ENCODE measurements at places on chromosomes 12 and 14.

DNA sequence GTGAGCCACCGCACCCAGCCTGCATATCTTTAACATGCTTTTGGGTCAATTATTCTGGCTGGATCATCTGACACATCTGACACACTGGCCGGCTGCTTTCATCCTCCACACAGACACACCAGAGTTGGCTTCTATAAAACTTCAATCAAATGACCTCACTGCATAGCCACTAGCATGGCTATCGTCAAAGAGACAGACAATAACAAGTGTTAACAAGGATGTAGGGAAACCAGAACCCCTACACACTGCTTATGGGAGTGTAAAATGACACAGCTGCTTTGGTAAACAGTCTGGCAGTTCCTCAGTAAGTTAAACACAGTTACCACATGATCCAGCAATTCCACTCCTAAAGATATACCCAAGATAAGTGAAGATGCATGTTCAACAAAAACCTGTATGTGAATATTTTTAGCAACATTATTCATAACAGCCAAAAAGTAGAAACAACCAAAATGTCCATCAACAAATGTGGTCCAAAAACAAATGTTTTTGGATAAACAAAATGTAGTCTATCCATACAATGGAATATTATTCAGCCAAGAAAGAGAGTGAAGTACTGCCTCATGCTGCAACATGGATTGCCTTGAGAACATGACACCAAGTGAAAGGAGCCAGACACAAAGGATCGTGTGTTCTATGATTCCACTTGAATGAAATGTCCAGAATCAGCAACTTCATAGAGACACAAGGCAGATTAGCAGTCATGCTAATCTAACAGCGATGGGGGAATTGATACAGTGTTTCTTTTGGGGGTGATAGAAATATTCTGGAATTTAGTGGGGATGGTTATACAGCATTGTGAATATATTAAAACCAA is 10.1 kb downstream of the KDM2B start:
- no peak for DNase-seq

- DNase-seq = peak; percentile 27
Measured at GRCh38 chr12:51592034-51592705, 1.1 kb downstream of the SCN8A start.

DNA sequence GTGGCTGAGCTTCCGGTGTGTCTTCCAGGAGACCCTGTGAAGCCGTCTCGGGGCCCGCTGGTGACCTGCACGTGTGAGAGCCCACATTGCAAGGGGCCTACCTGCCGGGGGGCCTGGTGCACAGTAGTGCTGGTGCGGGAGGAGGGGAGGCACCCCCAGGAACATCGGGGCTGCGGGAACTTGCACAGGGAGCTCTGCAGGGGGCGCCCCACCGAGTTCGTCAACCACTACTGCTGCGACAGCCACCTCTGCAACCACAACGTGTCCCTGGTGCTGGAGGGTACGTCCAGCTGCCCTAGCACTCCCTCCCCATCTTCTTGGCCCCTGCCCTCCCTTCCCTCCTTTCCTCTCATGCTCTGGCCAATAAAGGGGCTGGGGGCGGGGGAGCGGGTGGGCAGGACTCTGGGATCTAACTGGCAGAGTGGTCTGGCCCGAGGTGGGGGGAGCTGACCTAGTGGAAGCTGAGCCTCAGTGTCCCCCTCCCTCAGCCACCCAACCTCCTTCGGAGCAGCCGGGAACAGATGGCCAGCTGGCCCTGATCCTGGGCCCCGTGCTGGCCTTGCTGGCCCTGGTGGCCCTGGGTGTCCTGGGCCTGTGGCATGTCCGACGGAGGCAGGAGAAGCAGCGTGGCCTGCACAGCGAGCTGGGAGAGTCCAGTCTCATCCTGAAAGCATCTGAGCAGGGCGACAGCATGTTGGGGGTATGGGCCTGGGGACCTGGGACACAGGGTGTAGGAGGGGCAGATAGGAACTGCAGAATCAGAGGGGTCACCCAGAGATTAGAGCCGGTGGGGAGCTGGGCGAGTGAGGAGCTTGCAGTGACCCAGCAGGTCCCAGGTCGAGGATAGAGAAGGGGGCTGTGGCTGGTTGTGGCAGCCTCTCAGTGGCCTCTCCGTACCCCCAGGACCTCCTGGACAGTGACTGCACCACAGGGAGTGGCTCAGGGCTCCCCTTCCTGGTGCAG is 6.0 kb downstream of the ACVRL1 start:
- no peak for DNase-seq

DNA sequence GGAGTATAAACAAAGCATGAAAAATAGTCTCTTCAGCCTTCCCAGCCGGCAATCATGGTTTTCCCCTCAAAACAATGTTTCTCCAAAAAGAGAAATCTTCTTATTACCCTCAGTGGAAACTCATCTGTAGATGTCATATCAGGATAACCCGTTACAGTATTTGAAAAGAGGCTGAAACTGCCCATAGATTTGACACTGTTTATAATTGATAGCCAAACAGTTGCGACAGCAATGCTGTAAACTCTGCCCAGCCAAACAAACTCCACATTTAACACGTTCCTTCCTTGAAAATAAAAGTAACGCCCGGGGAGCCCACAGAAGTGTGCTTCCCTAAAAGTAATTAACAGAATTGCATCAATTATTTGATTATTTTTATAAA is 201.3 kb upstream of the FOXN3 start:
- DNase-seq = no peak

DNA sequence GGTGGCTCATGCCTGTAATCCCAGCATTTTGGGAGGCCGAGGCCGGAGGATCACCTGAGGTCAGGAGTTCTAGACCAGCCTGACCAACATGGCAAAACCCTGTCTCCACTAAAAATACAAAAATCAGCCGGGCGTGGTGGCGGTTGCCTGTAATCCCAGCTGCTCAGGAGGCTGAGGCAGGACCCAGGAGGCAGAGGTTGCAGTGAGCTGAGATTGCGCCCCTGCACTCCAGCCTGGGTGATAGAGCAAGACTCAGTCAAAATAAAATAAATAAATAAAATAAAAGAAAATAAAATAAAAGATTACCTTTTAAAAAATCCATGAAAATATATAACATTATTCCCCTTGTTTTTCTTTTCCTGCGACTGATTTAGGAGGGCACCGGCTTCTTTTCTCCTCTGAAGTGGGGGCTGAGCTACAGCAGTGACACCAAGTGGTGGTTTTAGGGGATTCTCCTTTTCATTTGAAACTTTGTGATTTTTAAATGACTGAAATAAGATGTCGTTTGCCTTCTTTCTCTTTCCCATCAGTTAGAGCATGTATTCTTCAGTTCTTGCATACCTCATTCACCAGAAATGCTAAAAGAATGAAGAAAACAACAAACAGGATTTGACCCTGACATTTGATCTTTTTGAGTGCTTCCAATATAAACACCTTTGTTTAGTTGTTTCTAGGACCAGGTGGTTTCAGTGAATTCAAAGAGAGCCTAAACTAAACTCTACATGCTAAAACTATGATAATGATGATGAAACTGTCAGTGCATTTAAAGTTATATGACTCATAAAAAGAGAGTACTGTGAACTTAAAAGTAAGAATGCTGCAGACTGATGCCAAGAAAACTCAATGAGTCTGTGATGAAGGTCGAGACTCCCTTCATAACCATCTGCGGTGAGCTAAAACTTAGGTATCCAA is 22.6 kb upstream of the PKP2 start:
- DNase-seq = peak; percentile 75

GRCh38 chr14:73757876-73758391 is 43.8 kb upstream of the PNMA1 start:
- no peak for DNase-seq

GRCh38 chr12:27940756-27941402 is 31.7 kb downstream of the PTHLH start:
- peak; percentile 84 for DNase-seq

GRCh38 chr12:123096182-123096581 is 54.7 kb downstream of the PITPNM2 start:
- DNase-seq = peak; percentile 60

- no peak for DNase-seq
Measured at GRCh38 chr12:53752621-53753020, 842 bp upstream of the CISTR start.

DNA sequence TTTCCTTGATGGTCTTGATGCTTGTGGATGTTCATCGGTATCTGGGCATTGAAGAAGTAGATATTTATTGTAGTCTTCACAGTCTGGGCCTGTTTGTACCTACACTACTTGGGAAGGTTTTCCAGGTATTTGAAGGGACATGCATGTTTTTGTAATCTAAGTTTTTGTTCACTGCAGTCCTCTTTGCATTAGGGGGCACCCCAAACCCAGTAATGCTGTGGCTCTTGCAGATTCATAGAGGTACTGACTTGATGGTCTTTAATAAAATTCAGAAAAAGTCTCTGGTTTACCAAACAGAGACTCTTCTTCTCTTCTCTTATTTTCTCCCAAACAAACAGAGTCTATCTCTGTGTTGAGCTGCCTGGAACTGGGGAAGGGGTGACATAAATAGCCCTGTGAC is 150.9 kb upstream of the SLC16A7 start:
- DNase-seq = no peak

- DNase-seq = no peak
Measured at GRCh38 chr12:104314242-104314614, 10.7 kb downstream of the EID3 start.

DNA sequence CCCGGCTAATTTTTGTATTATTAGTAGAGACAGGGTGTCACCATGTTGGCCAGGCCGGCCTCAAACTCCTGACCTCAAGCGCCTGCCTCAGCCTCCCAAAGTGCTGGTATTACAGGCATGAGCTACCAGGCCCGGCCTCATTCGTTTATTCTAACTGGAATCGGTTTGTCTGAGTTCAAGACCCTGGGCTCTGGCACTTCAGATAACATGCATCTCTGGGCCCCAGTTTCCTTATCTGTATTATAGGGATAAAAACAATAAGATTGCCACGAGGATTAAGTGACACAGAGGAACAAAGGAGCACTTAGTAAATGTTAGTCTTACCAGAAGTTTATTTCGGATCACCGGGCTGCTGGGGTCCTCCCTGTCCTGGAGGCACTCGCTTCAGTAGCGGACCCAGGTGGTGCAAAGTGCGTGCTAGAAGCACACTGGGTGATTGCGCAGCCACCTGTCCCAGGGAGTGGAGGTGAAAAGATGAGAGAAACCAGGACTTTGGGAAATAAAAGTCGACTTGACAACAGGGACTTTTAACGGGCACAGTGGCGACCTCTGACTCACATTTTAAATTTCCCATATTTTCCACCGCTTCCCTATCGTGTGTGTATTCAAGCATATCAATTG is 37.5 kb downstream of the ACACB start:
- no peak for DNase-seq

DNA sequence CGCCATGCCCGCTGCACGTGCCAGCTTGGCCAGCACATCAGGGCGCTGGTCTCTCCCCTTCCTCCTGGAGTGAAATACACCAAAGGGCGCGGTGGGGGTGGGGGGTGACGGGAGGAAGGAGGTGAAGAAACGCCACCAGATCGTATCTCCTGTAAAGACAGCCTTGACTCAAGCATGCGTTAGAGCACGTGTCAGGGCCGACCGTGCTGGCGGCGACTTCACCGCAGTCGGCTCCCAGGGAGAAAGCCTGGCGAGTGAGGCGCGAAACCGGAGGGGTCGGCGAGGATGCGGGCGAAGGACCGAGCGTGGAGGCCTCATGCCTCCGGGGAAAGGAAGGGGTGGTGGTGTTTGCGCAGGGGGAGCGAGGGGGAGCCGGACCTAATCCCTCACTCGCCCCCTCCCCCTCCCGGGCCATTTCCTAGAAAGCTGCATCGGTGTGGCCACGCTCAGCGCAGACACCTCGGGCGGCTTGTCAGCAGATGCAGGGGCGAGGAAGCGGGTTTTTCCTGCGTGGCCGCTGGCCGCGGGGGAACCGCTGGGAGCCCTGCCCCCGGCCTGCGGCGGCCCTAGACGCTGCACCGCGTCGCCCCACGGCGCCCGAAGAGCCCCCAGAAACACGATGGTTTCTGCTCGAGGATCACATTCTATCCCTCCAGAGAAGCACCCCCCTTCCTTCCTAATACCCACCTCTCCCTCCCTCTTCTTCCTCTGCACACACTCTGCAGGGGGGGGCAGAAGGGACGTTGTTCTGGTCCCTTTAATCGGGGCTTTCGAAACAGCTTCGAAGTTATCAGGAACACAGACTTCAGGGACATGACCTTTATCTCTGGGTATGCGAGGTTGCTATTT is 914 bp upstream of the CCND2 start:
- peak; percentile 68 for DNase-seq

GRCh38 chr14:103856105-103856504 is 8.7 kb upstream of the PPP1R13B start:
- DNase-seq = no peak

DNA sequence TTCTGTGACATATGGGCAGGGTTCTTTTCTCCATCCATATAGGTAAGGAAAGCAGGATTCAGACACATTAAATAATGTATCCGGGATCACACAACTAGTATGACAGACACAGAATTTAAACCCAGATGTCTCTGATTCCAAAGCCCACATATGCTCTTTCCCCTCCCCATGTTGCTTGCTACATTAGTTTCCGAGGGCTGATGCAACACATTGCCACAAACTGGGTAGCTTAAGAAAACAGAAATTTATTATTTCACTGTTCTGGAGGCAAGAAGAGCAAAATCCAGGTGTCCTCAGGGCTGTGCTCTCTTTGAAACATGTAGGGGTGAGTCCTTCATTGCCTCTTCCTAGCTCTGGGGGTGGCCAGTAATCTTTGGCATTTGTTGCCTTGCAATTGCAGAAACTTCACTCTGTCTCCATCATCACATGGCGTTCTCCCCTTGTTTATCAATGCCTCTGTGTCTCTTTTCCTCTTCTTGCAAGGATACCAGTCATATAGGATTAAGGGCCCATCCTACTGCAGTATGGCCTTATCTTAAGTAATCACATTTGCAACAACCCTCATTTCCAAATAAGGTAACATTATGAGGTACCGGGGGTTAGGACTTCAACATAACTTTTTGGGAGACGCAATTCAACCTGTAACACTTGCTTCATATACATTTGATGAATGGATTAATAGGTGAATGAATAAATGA is 83.0 kb upstream of the CCND2 start:
- DNase-seq = no peak

DNA sequence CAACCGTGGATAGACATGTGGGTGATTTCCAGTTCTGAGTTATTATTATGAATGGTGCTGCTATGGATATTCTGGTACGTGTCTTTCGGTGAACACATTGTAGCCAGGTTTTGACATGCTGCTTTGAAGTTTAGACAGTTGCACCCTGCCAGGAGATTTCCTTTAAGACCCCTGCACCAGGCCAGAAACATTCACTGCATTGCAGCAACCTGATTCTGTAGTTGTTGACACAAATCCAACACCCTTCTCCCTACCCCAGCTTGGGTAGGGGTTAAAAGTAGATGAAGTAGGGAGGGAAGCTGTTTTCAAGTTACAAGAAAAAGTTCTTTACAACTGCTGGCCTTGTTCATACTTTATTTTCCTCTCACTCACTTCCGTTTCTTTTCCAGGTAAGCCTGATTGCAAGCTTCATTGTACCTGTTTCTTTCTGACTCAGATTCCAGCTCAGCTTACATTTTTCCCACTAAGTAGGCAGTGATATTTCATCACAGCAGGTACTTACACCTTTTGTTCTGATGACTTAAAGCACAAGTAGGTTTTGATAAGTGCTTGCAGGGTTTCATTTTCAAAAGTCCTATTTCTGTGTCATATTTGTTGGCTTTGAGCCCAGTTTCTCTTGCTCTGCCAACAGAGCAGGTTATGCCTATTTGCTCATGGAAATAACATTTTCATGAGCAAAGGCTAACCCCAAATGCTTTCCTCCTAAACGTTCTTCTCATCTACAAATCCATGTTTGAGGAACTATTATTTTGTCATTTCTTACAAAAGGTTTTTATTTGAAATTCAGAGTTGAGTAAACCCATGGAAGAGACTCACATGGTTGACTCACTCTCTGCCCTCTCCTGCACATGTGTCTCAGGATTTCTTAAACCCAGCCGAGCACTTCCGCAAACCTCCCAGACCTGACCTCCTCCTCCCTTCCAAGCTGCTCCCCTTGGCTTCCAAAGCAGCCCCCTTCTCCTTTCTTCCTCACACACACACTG is 12.1 kb upstream of the LTA4H start:
- peak; percentile 16 for DNase-seq

- no peak for DNase-seq
Measured at GRCh38 chr12:104764225-104765091, 193.6 kb downstream of the SLC41A2 start.

Data from astrocyte of the hippocampus (primary cell).